Spleen (tissue), 13 donors: ENCODE measurements at places on chromosomes 16 and 17. TPM values are rescaled to one million over a fixed set of nuclear protein-coding genes. Genes with fewer than 3 reads are reported as not detected.

GRCh38 chr17:44905006-44906000 lies 6.1 kb upstream of the EFTUD2 start:
- H3K4me1 ChIP-seq: peaks cover 12% of the 10 kb centered on the region
- no peak overlapping the region for H3K27ac ChIP-seq
- no peaks in the 10 kb centered on the region for H3K36me3 ChIP-seq
- DNase-seq: no peak
- no peak overlapping the region for H3K4me3 ChIP-seq

- DNase-seq: no peak
- H3K4me1 ChIP-seq: no peaks in the 10 kb centered on the region
- H3K4me3 ChIP-seq: no peak overlapping the region
- no peaks in the 10 kb centered on the region for H3K36me3 ChIP-seq
- H3K27ac ChIP-seq: no peak overlapping the region
These were observed 481.9 kb downstream of the SOX9 start for GRCh38 chr17:72602517-72603419.

DNA sequence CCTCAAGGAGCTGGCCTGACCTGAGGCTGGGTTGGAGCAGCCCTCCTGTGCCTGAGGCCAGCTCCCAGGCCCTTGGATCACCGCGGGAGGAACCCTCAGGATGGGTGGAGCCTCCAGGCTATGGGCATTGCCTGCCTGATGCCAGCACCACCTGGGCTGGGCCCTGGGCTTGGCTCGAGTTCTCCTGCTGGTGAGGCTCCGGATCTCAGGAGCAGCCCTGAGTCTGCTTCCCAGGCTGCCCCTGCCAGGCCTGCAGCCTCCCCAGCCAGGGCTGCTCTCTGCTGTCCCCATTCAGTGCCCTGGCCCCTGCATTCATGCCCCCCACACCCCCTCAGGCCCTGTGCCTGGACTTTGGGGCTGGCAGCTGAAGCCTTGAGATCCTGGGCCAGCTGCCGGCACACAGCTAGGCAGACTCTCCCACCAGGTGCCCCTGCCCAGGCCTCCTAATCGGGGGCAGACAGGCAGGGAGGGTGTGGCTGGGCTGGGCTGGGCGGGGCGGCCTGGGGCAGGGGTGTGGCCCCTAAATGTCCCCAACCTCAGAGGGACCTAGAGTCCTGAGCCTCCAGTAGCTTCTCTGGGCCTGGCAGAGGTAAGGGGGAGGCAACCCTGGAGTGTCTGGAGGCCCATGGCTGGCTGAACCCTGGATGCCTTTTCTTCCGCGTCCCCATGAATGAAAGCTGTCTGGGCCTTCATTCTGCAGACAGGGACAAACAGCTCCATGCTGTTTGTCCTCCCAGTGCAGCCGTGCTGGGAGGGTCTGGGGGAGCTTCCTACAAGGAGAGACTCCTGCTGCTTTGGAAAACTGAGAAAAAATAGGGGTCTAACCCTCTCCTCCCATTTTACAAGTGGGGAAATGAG lies 1.1 kb upstream of the PIGQ start:
- peak overlapping the region; percentile 93 for H3K4me3 ChIP-seq
- no peak for DNase-seq
- H3K27me3 ChIP-seq: no peaks in the 10 kb centered on the region
- H3K36me3 ChIP-seq: no peaks in the 10 kb centered on the region

GRCh38 chr17:60959011-60959410 lies 281.4 kb downstream of the BCAS3 start:
- H3K4me1 ChIP-seq: no peaks in the 10 kb centered on the region
- no peak overlapping the region for H3K4me3 ChIP-seq
- no peak overlapping the region for H3K27ac ChIP-seq
- no peaks in the 10 kb centered on the region for H3K27me3 ChIP-seq

DNA sequence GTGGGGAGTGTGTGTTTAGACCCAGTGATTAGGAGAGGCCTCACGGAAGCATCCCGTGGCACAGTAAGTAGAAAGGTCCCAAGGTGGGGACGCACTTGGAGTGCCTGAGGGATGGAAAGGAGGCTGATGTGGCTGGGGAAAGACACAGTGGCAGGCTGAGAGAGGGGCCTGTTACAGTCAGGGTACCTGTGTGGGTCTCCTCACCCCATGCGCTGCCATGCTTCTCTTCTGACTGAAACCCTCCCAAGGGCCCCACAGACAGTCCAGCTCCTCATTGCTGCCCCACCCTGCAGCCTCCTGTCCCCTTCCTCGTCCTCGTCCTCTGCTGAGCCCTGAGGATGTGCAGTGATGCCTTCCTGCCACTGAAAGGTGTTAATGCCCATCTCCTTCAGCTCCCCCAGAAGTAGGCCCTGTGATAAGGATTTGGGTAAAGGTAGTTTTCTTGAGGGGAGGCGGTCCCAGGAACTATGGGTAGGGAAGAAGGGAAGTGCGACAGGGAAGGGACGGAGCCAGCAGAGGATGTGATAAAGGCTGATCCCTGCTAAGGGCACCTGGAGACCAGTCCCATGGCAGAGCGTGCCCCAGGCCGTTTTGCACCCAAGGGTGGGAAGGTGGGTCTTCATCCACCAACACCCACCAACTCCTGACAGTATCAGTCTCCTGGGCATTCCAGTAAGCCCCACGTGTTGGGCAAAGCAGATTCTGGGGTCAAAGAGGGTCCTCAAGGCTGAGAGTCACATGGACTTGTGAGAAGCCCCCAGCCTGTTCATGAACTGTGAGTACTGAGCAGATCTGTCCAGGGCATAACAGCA lies 237.2 kb downstream of the GSG1L start:
- H3K36me3 ChIP-seq: no peaks in the 10 kb centered on the region
- no peak overlapping the region for H3K27ac ChIP-seq
- no peaks in the 10 kb centered on the region for H3K4me1 ChIP-seq
- no peaks in the 10 kb centered on the region for H3K27me3 ChIP-seq

The NPIPB13 gene
- total RNA-seq: 11.1 TPM

The KLHL10 gene
- 2.1 TPM for total RNA-seq

The GPR142 gene
- total RNA-seq: 2.6 TPM
